ENCODE measurements at places on chromosomes 2 and 18.

DNA sequence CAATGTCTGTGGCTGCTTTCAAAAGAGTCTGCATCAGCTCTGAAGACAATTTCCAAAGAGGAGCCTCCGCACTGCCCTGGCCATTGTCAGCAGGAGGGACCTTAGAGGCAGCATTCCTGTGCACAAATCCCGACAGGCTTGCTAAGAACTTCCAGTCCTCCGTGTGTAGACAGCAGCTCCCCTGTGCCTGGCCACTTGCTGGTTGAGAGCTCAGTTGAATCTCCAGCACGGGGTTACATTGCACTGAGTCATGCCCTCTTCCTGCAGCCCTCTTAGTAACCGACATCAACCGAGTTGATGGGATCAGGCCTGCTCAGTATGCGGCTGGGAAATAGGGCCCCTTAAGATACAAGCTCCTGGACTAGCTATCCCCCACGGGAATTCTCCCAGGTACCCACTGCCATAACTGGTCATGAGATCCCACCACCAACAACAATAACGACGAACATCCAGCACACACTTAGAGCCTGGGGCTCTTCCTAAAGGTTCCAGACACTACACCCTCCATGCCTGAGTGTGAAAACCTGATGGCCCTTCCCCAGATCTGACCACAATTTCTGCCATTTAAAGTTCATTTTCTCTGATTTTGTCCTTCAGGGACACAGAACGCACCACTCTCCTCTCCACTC is 12.0 kb downstream of the ATP6V1B1 start:
- DNase-seq, result no peak

DNA sequence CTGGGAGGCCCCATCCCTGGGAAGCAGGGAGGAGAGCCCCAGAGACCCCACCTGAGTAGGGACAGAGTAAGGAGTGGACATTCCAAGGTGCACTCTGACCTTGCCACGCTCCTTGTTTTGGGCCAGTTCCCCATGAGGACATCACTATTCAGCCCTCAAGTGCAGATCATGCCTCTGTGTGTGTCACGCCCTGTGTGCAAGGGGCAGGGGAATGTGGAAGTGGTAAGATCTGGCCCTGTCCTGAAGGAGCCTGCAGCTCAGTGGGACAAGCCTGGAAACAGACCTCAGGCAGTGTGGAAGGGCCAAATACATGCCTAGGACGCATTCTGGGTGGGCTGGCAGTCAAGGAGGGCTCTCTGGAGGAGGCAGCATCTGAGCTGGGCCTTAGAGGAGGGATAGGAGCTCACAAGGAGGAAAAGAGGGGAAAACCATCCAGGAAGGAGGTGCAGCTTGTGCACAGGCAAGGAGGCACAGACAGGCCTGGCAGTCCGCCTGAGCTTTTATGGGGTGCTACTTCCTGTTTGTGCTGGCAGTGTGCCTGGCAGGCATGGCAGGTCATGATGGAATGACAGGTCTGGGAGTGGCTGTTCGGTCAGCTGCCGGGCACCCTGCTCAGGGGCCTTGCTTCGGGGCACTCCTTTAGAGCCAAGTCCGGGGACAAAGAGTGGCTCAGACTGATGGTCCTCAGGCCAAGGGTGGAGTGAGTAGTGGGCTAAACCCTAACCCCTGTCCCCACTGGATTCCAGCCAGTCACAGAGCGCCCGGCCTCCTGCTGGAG is 3.3 kb downstream of the KLHL30 start:
- no peak for DNase-seq

GRCh38 chr2:191432121-191432520 is 186.9 kb downstream of the MYO1B start:
- no peak for DNase-seq

DNA sequence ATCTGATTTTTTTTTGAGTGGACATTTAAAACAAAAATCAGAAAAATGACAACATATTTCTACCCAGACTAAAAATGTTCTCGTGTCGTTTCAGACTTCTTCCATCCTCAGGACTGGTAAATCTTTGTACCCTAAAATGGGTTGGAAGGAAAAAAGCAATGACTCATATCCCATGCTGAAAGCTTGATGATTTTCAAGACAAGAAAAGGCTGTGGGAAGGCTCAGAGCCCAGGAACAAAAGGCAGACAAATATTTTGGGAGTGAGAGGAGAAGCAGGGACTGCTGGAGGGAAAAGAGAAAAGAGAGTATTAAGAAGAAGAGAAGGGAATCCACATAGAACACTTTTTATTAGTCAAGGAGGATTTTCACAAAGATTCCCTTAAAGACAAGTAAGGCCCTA is 77.1 kb upstream of the CTAGE1 start:
- no peak for DNase-seq

DNA sequence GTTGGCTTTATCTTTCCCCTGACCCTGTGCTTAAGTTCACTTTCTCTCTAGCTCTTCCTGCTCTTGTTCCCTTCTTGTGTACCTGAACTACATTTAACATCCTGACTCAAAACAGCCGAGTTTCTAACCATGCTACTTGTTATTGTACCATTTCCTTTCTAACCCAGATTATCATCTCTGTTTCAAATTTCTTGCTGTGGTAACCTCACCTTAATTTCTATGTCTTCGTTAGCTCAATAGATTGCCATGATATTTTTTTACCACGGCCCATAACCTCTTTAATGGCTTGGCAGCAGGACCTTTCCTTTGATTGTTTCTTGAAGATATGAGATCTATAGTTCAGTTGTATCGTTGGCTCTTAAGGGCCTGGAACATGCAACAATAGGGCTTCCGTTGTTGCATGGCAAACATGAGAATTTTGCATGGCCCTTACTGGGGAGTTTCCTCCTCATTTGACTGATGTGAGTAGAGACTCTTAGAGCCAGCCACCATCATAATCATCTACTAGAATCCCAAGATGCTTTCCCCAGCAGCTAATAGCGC is 11.1 kb downstream of the CFAP36 start:
- DNase-seq, result no peak

GRCh38 chr2:25829377-25829704 is 48.9 kb downstream of the ASXL2 start:
- DNase-seq, result no peak

GRCh38 chr2:68565858-68566257 is 77.5 kb upstream of the PROKR1 start:
- no peak for DNase-seq

DNA sequence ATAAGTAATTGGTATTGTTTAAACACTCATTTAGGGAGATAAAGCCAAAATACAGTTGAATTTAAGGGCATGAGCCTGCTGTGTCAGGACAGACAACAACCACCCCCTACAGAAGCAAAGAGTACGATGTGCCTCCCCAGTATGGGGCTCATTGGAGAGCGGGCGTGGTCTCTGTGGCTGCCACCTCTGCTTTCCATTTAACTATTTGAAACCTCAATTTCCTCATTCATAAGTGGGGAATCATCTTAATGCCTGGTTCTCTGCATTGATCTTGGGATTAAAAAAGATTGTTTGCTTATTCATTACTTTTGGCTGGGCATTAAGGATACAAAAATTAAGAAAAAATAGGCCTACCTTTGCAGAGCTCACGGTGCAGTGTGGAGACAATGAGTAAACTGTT is 21.4 kb downstream of the KCNS3 start:
- DNase-seq, result no peak

DNA sequence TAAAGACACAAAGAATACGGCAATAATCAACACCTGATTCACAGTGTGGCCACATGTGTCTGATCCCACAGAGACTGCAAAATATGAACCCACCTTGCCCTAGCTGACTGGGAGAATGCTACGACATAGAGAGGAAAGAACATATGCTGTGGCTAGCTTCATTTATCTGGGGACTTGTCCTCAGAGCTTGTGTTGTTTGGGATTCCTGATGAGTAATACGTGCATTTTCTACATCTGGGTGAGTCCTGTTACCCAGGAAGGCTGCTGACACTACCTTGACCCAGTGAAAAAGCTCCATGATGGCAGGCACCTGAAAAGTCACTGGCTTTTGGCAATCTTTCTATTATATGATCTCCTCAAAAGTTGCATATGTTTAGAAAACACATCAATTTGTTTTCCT is 427.7 kb upstream of the LYPD1 start:
- DNase-seq, result no peak

DNA sequence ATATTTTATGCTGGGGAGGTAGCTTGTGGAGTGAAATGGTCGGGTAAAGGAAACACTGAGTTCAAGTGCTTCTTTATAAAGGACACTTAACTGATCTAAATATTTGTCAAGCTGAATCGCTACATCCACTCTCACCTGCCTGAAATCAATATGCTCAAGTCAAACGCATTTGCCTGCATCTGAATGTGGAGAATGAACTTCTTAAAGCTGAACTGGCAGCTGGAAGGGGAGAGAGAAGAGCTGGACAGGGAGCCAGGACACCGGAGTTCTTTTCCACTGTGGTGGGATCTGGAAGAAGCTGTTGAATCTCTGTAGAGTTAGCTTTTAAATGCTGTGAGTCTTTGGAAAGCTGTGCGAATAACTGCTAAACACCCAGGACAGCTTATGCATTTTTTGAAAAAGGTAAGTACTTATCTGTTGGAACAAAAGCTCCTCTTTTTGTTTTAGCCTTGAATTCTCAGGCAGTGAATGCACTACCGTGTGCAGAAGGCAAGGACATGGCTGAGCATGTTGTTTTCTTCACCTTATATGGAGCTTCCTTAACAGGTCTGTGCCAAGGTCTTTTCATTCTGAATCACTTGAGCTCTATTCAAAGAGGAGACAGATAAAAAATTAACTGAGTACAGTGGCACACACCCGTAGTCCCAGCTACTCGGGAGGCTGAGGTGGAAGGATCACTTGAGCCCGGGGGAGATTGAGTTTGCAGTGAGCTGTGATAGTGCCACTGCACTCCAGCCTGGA is 74.2 kb upstream of the KLF7 start:
- no peak for DNase-seq

- DNase-seq, result no peak
Observed at GRCh38 chr18:48607056-48607984, 68.5 kb downstream of the CTIF start.

GRCh38 chr2:211089127-211089526 is 532.7 kb downstream of the CPS1 start:
- no peak for DNase-seq

GRCh38 chr2:11482473-11483035 is 16.6 kb upstream of the E2F6 start:
- DNase-seq, result no peak

DNA sequence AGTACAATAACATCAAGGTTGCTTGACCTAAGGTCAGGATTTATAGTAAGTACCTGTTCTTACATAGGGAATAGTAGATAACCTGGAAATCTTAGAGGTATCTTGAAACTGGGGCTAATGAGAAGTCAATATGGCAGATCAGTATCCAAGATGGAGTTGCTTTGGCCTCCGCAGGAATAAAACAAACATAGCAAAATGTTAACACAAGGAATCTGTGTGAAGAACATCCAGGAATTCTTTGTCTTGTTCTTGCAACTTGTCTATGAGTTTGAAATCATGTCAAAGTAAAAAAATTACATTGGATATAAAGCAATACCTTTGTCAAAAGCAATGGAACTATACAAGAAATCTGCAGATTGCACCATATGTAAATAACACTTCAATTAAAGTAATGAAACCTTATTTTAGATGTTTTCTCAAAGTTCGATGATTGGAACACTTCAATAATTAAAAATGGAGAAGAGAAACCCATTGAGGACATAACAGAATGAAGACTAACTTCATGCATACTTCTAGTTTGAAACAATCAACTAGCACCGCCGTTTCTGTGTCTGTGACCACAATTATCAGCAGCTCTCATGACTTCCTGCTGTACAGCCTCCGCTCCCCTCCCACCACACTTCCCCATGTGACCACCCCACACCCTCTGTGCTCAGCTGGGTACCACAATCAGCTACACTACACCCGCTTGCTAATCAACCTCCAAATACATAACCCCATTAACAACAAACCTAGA is 27.6 kb downstream of the C2orf76 start:
- no peak for DNase-seq

DNA sequence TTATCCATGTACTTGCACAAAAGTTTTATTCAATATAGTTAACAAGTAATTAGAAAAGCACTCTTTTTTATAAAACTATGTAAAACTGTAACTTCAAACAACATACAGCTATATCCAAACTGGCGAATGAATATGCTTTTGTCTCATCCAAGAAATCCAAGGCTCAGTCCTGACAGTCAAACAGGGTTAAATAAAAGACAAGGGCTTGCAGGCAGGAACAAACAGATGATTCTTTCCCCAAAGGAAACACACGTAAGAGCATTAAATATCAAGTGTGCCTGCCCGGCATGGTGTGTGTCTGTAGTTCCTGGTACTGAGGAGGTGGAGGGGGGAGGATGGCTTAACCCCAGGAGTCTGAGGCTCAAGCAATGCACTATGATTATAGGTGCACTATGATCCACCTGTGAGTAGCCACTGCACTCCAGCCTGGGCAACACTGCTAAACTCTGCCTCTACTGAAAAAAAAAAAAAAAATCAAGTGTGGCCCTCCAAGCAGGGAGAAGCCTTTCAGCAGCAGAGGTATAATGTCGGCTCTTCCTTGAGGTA is 171.3 kb downstream of the DLGAP1 start:
- DNase-seq, result no peak

- DNase-seq, result no peak
Observed at GRCh38 chr2:26809876-26810577, 24.2 kb downstream of the CENPA start.

- DNase-seq, result no peak
Observed at GRCh38 chr2:8582191-8582590, 99.7 kb upstream of the ID2 start.

DNA sequence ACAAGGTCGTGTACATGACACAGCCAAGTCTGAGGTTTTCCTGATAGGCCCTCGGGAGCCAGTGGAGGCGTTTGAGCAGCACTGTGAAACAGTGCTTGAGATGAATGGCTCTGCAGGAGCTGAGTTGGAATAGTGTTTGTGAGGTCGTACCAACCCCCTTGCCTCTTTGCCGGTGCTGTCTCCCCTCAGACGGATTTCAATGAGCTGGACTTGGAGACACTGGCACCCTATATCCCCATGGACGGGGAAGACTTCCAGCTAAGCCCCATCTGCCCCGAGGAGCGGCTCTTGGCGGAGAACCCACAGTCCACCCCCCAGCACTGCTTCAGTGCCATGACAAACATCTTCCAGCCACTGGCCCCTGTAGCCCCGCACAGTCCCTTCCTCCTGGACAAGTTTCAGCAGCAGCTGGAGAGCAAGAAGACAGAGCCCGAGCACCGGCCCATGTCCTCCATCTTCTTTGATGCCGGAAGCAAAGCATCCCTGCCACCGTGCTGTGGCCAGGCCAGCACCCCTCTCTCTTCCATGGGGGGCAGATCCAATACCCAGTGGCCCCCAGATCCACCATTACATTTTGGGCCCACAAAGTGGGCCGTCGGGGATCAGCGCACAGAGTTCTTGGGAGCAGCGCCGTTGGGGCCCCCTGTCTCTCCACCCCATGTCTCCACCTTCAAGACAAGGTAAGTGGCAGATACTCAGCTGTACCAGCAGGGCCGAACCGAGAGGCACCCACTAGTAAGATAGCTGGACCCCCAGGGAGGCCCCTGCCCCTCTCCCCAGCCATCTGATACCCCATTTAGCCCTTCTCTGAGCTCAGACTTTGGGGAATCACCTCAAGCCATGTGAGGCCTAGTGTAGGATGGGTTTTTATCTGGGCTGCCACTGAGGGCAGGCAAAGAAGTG is 83.1 kb downstream of the EPAS1 start:
- DNase-seq, result no peak

- DNase-seq, result no peak
Observed at GRCh38 chr2:42844901-42845821, 52.8 kb upstream of the HAAO start.
